ENCODE measurements at places on chromosomes 3 and 15. TPM values are rescaled to one million over a fixed set of nuclear protein-coding genes. Genes with fewer than 3 reads are reported as not detected.
A peak's percentile ranks its signal among the peaks of the same experiment; 100 is the strongest.

ROBO1 gene
- 33.9 TPM for polyA plus RNA-seq

GRCh38 chr15:96234109-96234892 lies 96.2 kb upstream of the NR2F2 start:
- no peak for DNase-seq

GRCh38 chr3:15427182-15427880 lies at the start of the genes EAF1 and METTL6:
TSS of gene EAF1 (plus strand) at chr3:15427598. CDS start at chr3:15427780, 182 bp downstream.
TSS of gene METTL6 (minus strand) at chr3:15427544. CDS start at chr3:15426511, 1,033 bp downstream.
- DNase-seq: peak; percentile 84

GRCh38 chr15:76339305-76340197 lies 3.0 kb downstream of the ISL2 start:
- peak; percentile 38 for DNase-seq

CPLX3 gene
- polyA plus RNA-seq: not detected

REC114 gene
- 0.23 TPM for polyA plus RNA-seq

CCNB2 gene
- 14.0 TPM for polyA plus RNA-seq

DNA sequence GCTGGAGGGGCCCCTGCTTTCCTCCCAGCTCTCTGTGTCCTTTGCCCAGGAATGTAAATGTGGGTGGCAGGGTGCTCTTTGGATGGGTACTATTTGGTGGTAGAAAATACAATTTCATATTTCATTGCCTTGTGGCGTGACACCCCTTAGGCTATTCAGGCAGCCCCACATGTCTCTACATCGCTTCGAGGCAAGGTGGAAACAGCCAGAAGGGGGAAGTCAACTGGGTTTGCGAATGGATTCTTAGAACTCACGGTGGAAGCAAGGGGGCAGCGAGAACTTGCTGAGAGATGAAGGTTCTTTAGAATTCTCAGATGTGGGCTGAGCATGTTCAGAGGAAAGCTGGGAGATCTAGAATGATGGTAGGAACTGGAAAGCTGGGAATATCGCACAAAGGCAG lies 25.3 kb downstream of the PLA2G4D start:
- DNase-seq: no peak

ARGFX gene
- polyA plus RNA-seq: not detected

DNA sequence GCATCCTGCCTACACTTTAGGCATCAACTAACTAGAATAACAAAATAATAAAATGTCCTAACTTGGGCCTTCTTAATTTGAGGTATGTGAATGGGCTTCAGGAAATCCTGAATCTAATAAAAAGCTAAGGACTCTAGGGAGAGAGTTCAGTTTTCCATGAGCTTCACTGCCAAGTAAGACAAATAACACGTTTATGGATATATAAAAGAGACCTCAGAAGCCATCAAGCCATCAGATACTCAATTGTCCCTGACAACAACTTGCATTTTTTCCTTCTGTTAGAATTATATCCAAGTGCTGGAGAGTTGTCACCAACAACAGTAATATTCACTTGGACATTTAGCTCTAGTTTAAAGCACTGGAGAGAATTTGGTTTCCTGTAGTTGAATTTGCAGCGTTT lies 102.4 kb upstream of the IGSF10 start:
- peak; percentile 44 for DNase-seq

Data from hindlimb muscle (tissue), 1 donor.